Islet precursor cell (in vitro differentiated cells): ENCODE measurements at places on chromosomes 5 and 9.
A peak's percentile ranks its signal among the peaks of the same experiment; 100 is the strongest.

- DNase-seq, result no peak
Observed at GRCh38 chr5:172622091-172623046, 18.7 kb upstream of the NEURL1B start.

DNA sequence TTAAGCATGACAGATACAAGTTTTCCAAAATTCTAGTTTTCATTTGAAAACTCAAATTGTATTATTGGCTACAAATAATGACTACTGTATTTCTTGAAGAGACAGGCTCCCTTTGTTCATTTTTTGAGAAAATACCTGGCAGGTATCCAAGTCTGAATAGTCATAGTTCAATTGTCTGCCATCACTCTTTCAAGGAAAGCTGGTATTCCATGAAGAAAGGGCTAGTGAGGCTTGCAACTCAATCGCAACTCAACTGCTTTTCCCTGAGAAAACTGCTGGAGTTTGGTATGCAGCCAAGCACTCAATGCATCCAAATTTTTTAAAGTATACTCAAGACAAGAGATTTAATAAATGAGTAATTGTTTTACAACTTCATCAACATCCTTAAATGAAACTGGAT lies 61.4 kb upstream of the TRIO start:
- no peak for DNase-seq

GRCh38 chr9:14309403-14309802 lies 4.5 kb downstream of the NFIB start:
- no peak for DNase-seq

GRCh38 chr9:76516871-76517270 lies 57.9 kb downstream of the GCNT1 start:
- no peak for DNase-seq

- DNase-seq, result no peak
Observed at GRCh38 chr9:11933926-11934325, 759.3 kb upstream of the TYRP1 start.

GRCh38 chr5:131114754-131115153 lies 50.3 kb downstream of the HINT1 start:
- no peak for DNase-seq

- DNase-seq, result no peak
Observed at GRCh38 chr5:134784946-134785620, 26.5 kb downstream of the DDX46 start.

DNA sequence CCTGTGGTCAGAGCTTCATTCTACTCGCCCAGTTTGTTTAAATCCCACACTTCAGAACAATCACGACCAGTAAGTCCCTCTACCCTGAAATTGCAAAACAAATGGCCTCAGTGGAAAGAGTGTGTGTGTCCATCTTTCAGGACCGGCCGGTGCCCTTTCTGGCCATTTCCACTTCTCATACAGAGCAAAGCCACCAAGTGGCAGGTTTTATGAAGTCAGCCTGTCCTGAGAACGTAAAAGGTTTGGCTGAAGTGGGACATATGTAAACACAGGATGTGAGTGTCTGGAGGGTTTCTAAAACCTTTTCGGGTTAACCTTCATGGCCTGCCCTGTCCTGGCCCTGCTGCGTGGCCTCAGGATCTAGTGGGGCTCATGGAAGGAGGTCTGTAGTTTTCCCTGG lies 24.7 kb downstream of the NXNL2 start:
- no peak for DNase-seq

- peak; percentile 45 for DNase-seq
Observed at GRCh38 chr5:180640861-180641565, 8.4 kb downstream of the FLT4 start.
